ENCODE measurements at places on chromosomes 1 and 21.

DNA sequence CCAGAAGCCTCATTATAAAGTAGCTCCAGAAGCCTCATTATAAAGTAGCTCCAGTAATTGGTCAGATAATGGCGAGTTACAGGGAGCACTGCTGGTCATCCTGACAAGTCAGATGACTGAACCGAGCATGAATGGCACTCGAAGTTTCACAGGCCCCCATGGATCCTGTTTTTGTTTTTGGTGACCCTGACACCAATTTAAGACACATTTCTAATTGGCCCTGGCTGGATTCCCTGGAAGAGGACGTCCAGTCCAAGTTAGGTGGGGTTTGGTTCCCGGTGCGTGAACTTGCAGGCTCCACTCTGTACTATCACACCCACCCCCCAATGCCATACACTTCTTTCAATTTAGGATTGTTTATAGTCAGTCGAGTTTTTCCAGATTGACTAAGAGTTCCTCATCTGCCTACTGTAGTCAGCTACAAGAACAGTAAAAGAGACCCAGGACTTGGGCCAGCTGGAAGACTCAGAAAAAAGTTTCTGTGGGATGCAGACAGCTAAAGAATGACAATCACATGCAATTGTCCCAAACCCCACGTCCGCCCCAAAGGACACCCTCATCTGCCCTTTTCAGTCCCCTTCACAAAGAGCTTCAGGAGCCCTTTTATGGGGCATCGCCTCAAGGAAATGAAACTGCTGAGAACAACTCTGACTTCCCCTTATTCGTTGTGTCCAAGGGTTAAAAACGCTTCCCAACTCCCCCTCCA is 2.7 kb downstream of the DHRS3 start:
- DNase-seq = no peak

- DNase-seq = no peak
Measured at GRCh38 chr1:34115233-34115632, 49.8 kb downstream of the CSMD2 start.

- DNase-seq = no peak
Measured at GRCh38 chr1:201405484-201405831, 6.3 kb upstream of the LAD1 start.

- no peak for DNase-seq
Measured at GRCh38 chr1:30677471-30677870, 45.9 kb downstream of the MATN1 start.

- no peak for DNase-seq
Measured at GRCh38 chr1:16099412-16099811, 26.0 kb upstream of the FAM131C start.

GRCh38 chr1:38131024-38131585 is 84.5 kb upstream of the POU3F1 start:
- no peak for DNase-seq

DNA sequence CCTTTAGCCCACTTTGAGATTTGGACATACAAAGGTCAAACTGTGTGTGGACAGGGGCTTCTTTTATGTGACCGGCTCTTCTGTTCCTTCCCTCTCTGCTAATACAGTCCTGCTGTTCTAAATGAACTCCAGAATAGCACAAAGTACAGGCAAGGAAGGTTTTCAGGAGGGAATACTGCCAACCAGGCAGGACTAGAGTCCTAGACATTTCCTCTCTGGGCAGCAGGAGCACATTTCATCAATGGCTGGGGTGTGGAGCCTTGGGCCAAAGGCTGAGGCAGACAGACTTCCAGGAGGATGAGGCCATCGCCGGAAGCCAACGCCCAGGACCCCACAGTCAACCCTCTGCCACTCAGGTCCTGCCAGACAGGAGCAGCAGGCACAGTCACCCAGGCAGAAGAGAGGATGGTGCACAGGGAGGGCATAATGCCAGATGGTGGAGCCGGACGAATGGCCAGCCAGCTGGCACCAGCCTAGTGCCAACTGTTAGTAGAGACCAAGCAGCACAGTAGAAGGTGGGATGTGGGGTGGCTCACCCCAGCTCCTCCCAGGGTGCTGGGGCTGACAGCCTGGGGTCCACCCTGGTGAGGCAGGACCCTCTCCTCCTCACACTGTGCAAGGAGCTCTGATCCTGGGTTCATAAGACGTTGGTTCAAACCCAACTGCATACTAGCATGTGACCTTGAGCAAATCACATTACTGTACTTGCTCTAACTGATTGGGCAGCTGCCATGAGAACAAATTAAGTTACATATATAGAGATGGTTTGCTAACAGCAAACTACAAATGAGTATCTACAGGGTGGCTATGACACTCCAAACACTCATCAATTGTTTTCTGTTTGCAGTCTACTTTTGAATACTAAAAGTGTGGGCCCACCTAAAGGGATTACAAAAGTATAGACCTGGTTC is 410.7 kb downstream of the SIPA1L2 start:
- DNase-seq = peak; percentile 33

DNA sequence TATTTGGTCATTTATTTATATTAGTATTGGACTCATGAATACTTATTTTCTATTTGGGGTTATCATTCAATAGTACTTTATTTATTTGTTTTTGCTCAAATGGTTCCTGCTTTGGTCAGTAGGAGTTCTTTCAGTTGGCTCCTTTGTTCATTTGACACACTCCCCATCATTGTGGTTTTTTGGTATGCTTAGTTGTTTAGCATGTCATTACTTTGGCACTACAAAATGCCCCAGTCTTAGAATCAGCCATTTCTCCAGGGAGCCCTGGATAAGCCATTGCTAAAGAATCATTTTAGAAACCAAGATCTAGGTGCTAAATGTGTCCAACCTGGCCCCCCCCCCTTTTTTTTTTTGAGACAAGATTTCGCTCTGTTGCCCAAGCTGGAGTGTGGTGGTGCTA is 61.7 kb upstream of the MRPS6 start:
- DNase-seq = no peak

- DNase-seq = peak; percentile 49
Measured at GRCh38 chr1:106536741-106537140, 519.7 kb upstream of the PRMT6 start.

- no peak for DNase-seq
Measured at GRCh38 chr21:24375201-24375600, 1232.1 kb downstream of the MRPL39 start.

DNA sequence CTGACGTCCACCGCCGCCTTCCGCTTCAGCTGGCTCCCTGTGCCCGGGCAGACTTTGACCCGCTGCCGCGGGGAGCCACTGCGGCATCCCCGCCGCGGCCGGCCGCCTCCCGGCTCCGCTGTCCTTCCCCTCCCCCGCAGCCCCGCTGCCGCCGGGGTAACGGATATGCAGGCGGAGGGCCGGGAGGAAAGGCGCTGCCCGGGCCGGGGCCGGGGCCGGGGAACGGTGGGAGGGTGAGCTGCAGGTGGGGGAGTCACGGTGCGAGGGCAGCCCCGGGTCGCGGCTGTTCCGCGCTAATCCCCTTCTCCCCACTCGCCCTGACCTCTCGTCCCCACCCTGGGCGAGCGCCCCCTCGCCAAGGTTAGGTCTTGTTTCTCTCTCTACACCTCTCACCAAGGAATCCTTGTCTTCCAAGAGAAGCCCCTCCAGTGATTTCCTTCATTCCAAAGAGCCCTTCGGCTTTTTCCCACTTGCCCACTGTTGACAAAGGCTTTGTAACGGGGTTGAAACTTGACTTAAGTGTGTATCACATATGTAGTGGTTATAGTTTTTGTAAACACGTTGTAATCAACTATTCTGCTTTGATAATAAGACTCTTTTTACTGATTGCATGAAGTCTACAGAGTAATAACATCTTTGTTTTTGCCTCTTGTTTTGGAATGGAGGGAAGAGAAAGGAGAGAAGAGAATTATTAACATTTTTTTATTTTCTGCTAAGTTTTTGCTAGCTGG is 669 bp downstream of the XPR1 start:
- DNase-seq = peak; percentile 77

- no peak for DNase-seq
Measured at GRCh38 chr1:64765826-64766225, 21.0 kb downstream of the RAVER2 start.
